ENCODE measurements at places on chromosomes 6 and 20.

GRCh38 chr6:118589186-118589585 lies 41.1 kb downstream of the PLN start:
- no peak for DNase-seq

DNA sequence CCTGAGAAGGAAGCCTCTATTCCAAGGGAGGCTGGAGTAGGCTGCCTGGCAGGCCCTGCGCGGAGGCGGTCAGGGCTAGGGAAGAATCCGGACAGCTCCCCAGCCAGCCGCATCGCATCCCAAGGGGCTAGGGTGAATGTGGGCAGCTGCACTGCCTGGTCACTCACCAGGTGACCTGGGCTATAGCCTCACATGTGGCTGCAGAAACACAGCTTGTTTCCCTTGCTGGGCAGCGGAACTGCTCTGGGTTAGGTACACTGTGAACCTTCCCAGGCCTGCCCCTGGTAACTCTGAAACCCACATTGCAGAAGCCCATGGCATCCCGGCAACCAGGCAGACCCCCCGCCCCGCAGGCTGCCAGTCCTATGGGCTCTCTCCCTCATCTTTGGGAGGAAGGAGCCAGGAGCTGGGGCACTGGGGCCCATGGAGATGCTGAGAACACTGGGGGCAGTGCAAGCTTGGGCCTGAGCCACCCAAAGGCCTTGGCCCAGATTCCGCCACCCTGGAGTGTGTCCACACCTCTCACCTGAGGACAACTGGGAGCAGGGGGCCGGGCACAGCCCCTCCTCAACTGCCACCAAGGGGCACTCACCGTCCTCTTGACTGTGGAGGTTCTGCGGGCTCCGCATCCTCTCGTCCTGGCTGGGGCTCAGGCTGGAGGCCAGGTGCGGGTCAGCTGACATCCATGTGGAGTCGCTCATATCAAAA lies 111.0 kb downstream of the NOL4L start:
- DNase-seq, result no peak

DNA sequence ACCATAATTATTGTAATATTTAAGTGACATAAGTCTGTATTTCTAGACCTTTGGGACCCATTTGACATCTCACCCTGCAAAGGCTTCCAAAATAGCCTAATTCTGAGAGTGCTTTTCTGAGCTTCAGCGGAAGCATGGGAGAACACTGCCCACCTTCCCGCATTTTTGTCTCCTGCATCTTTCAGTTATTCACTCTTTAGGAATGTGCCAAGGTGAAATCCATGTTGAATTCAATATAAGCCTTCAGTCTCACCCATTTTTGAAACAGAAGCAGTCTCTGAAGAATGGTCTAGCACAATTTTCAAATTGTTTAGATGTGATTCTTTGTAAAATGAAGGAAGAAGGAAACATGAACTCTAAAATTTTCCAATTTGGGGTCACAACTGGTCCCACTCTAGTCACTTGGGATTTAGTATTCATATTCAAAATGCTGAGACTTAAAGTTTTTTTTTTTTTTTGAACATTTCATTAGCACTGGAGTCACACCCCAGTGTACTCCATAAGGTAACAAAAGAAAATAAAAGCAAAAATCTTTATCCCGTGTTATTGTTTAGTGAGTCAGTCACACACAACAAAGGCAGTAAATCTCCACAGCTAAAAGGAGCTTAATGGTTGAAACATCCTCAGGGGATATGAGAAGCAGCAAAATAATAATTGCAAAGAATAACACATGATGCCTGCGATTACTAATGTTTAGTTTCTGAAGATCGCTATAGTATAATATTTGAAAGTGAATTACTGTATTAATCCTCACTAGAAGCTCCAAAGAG lies 479.9 kb upstream of the BTBD3 start:
- no peak for DNase-seq

- no peak for DNase-seq
Observed at GRCh38 chr20:1860446-1860845, 34.8 kb upstream of the SIRPA start.

GRCh38 chr6:127332383-127332961 lies 10.9 kb downstream of the ECHDC1 start:
- DNase-seq, result no peak

- DNase-seq, result no peak
Observed at GRCh38 chr6:123434186-123434585, 202.6 kb downstream of the TRDN start.

- no peak for DNase-seq
Observed at GRCh38 chr6:136228814-136229213, 21.3 kb downstream of the MTFR2 start.

DNA sequence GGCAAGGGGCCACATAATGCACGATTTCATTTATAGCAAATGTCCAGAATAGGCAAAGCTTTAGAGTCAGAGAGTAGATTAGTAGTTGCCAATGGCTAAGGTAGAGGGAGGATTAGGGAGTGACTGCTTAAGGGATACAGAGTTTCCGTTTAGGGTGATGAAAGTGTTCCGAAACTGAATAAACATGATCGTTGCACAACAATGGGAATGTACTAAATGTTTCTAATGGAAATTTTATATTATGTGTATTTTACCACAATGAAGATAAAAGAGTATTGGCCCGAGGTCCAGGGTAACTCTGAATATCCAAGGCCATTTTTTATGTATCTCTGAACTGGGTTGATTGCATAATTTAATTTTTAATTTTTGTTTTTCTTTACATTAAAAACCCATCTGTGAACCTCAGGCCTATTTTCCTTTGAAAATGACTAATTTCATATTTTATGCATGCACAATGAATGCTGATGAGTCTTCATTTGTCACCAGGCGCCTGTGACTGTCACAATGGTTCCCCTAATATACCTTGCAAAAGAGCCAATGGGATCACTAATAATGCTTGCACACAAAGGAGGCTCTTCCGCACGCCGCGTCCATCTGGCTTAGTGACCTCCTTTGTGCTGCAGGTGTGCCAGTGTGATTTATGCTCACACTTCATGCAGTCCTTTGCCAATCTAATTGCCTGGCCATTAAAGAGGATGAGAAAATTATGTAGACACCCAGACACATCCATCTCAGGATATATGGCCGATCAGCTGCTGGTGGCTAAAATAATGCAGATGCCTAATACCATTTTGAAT lies 612.5 kb downstream of the CDH26 start:
- peak; percentile 77 for DNase-seq

DNA sequence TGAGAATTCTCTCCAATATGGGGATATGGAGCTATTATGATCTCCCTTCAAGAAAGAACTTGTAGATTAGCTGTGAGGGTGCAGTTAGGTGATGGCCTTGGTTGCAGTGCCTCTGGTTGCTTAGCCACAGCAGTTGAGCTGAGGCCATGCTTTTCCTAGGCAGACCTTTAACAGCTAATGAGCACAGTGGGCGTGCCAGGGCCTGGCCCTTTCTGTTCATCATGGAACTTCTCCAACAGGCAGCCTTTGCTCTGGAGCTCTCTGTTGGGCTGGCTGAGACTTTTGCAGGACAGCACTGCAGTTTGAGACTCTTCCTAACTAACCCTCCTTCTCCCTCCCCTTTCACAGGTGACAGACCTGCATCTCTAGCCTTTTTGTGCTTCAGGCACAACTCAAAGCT lies 39.7 kb upstream of the TMEM170B start:
- DNase-seq, result no peak

DNA sequence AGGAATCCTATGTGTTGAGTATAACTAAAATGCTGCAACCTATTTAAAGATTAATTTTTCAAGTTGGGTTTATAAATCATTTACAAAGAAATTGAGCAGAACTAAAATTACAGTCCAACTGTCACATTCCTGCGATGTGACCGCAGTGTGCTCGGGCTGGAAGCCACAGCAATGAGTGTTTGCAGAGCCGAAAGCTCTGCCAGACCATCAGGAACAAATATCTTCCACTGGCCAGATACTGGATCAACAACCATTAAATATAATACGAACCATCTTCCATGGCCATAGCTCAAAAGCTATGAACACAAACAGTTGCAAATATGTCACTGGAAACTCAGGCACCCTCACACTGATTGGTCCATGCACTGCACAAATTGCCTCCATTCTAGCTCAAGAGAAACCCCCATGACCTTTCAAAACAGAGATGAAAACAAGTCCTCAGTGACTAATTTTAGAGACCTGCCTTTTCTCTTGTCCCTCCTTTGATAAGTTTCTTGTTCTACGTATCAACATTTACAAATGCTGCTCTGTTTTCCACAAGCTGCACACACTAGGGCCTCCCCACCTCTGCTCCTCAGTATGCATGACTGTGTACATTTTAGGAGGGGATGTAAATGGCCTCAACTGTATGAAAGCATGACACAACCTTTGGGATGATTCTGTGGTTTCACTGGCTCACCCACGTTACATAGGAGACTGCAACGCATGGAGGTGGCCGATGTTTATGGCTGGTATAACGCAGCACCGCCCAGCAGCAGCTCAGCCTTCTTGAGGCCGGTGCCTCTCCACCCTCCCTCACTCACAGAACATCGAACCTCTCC lies 171.7 kb downstream of the WDR27 start:
- no peak for DNase-seq

Measured in NCI-H1930 (cell line).